ENCODE measurements at places on chromosomes 7 and 10.

DNA sequence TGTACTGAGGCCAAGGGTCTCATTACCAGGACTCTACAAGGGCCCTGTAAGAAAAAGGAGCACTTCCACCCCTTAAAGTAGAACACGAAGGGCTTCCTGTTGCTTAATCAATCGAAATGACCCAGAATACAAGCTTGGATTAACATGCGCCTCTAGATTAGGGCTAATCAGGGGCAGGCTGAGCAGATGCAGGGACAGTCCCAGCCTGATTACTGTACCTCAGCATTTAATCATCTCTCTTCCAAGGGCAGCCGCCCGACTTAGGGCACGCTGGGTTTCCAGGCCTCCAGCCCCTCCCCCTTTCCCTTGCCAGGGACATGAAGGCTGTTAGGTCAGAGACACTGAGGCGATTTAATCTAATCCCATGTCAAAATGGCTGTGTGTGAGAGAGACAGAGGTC lies 138.6 kb downstream of the NRF1 start:
- DNase-seq = no peak

- no peak for DNase-seq
These were observed 130.4 kb downstream of the KIAA1217 start for GRCh38 chr10:24339387-24339786.

GRCh38 chr7:48150086-48150485 lies 21.2 kb upstream of the ABCA13 start:
- DNase-seq = no peak

GRCh38 chr7:37187179-37187578 lies 261.5 kb downstream of the ELMO1 start:
- DNase-seq = no peak

DNA sequence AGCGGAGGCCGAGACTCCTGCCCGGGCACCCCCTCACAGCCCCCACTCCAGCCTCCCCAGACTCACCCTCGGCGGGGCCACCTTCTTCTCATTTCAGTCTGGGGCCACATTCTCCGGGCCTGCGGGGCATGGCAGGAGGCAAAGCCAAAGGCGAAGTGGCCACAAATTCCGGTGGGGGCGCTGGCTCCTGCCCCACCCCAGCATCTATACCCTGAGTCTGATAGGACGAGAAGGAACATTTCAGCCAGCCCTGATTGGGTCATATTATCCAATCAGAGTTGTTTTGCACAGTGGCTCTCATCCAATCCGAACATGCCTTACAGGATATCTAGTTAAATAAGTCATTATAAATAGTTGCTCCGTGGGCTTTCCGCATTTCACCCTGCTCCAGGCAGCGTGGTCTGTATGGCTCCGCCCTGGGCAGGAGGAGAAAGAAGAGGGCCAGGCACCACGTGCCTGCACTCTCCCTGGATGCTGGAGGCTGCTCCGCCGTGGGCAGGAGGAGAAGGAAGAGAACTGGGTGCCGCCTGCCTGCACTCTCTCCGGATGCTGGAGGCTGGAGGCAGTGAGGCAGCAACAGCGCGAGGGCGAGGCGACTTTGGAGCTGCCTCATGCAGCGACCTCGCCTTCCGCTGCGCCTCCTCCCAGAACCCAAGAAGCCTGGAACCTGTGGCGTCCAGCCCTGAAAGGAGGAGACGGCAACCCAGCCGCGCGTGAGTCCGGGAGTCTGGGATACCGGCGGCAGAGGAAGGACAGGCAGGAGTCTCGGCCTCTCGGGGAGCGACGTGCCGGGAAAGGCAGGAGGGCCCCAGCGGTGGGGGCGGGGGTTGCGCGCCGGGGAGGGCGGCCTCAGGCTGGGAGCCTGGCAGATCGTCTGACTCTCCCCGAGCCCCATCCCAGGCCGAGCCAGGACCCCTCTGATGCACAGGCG lies 162.9 kb downstream of the ZNF33B start:
- peak; percentile 34 for DNase-seq

DNA sequence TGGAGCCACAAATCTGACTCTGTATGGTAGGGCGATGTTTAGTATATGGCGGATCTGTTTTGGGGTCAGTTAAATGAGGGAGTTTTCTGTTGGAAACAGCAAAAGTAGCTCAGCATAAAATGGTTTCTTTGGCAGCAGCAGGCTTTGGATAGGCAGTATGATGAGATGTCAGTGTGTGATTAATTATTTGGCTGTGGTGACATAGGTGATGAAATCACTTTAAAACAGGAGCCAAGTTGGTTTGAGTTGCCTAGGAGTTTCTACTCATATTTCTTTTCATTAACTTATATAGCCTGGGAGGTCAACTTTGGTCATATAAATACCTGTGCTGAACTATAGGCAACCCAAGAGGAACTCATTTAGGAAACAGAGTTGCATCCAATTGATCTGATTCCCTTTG lies 291.2 kb downstream of the LRMDA start:
- no peak for DNase-seq

DNA sequence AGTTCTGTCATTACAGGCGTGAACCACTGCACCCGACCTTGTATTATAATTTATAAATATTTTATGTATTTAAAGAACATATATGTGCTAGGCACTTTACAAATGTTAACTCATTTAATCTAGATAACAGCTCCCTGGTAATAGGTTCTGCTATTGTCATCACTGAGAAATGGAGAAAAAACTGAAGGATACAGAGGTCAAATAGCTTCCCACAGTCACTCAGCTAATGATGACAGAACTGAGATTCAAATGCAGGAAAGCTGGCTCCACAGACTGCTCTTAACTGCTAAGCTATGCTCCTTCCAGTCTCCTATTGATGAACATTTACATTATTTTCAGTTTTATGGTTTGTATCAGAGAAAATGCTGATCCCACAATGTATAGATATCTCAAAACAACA lies 28.9 kb downstream of the NXPH1 start:
- DNase-seq = no peak

GRCh38 chr7:130939321-130940095 lies 205.5 kb upstream of the KLF14 start:
- DNase-seq = peak; percentile 56

- DNase-seq = no peak
These were observed 21.7 kb upstream of the MNX1 start for GRCh38 chr7:157032128-157032527.

GRCh38 chr7:7433811-7434210 lies 101.9 kb downstream of the COL28A1 start:
- peak; percentile 32 for DNase-seq

DNA sequence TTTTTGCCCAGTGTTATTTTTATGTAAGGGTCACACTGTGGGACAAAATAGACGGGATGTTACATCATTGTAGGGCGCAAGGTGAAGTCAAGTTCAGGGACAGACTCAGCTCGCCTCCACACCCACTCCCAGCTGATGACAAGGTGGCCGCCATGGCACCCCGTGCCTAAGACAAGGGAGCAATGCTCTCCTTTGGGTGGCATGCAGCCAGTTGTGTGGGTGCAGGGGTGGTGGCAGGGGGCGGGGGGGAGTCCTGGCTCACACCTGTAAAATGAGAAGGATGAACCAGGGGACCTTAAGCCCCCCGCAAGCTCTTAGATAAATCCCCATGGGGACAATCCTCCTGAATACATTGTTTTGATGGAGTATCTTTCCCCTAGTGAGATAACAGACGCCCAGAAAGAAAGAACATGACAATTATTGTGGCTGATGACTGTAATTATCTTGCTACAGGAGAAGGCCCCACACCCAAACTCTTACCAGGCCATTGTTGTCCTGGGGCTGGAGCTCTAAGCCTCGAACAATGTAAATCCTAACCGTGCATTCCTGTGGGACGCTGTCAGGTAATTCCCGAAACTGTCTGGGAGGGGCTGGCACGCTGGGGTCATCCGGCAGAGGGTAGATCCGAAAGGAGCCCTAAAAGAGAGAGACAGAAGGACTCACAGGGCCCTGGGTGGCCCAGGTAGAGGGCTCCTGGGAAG lies 148.7 kb downstream of the MYOF start:
- no peak for DNase-seq

- peak; percentile 80 for DNase-seq
These were observed 93.9 kb downstream of the CCDC3 start for GRCh38 chr10:12907656-12908055.

DNA sequence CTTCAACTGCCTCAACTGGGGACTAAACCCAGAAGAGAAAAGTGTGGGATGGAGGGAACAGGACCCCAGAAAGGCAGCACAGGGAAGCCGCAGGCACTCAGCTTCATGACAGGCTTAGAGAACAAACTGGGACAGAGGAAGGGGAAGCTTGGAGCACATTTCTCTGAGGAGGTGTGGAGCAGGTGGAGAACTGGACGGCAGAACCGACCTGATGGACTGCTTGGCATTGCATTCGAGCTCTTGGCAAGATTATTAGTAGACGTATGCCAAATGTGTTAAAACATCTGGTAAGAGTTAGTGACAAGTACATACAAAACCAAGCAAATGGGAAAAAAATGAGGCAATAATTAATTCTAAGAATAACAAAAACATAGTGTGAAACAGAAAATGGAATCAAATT lies 335.7 kb downstream of the SFMBT2 start:
- DNase-seq = no peak

DNA sequence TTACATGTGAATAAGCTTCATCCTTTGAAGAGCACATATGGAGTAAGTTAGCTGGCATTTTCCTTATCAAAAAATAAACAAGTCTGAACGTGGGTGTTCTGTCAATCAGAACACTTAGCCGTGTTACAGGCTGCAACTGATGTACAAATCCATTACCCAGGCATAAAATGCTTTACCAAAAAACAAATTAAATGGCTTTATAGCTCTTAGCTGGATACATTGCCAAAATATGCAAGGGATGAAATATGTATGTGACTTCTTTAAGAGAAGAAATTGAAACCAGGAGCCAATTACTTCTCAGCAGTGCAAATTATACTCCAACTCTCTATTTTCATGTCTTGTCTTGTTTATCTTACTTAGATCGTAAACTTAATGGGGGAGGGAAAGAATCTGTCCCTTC lies 214.8 kb downstream of the DGKB start:
- DNase-seq = peak; percentile 67

DNA sequence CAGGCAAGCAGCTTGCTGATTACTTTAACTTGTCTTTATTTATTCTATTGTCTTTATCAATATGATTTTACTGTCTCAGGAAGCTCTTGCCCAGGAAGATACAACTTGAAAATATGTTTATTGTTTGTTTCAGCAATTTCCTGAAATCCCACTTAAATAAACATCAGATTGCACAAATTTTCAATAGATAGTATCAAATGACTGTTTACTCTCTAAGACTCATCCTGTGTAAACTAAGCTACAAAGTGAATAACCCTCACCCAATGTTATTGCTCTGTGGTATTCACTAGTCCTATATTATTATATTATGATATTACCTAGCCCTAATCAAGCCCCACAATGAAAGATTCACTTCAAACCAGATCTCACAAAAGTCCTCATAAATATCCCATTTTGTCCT lies 130.4 kb upstream of the HPS1 start:
- no peak for DNase-seq

DNA sequence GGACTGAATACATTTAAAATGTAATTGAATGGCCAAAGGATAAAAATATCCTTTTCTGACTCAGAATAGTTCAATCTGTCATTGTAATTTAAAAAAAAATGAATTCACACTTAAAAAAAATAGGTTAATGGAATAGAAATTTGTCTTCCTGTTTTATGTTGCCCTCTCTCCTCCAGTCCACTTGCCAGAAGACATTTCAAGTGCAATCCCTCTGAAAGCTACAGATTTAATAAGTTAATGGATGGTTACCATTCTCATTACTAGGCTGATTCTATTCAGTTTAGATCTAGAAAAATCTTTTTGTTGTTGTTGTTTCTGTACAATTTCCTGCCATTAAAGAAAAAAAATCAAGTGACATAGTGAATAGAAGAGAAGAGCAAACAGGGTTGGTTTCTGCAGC lies 142.9 kb downstream of the SKAP2 start:
- DNase-seq = no peak

- no peak for DNase-seq
These were observed 946.3 kb upstream of the GHITM start for GRCh38 chr10:83193026-83193425.

GRCh38 chr10:94315975-94316464 lies 46.7 kb downstream of the NOC3L start:
- peak; percentile 94 for DNase-seq

GRCh38 chr10:76509446-76509845 lies 1078.0 kb downstream of the LRMDA start:
- peak; percentile 16 for DNase-seq

DNA sequence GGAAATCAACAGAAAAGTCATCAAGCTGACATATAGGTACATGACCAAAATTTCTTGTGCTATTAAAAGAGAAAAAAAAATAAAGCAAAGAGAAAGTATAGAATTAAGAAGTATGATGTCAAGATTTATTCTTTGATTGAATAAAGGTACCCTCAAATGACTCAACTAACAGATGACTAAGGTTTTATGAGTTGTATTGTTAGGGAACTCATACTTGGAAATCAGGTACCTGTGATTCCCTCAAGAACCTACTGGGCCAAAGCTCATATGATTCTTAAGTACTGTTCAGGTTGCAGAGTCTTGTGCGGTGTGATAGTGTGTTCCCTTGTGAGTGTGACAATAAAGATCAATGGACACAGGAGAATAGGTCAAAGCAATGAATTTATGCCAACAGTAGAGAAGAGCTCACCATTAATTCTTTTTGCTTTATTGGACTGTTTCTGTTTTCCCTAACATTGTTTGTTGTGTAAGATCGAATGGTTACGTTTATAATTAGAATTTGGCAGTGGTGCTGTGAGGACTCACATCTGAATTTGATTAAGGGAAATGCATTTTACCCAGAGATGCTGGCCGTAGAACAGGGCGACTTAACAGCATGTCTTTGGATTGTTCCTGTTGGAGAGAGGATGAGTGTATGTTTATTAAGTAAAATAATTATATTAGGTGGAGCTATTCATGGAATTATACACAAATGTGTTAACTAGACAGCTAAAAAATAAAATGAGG lies 293.2 kb upstream of the SEMA3D start:
- DNase-seq = no peak

GRCh38 chr10:49359349-49360270 lies 36.3 kb downstream of the DRGX start:
- peak; percentile 85 for DNase-seq

DNA sequence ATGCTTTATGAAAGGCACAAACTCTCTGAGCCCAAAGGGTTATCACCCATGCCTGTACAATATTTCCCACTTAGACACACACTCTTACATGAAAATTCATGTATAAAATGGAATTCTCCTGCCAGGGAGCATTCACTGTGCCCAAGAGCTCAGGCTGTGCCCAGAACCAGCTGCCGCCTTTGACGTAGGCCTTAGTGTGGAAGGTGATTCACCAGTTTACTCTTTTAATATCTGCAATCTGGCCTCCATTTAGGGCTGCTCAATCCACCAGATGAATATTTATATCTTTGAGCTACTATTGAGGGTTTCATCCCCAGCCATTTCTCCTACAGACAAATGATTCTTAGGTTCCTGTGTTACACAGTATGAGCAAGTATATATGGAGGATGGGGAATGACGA lies 849.7 kb downstream of the CNTNAP2 start:
- DNase-seq = no peak

GRCh38 chr7:19665399-19666008 lies 43.3 kb downstream of the POLR1F start:
- DNase-seq = peak; percentile 70

DNA sequence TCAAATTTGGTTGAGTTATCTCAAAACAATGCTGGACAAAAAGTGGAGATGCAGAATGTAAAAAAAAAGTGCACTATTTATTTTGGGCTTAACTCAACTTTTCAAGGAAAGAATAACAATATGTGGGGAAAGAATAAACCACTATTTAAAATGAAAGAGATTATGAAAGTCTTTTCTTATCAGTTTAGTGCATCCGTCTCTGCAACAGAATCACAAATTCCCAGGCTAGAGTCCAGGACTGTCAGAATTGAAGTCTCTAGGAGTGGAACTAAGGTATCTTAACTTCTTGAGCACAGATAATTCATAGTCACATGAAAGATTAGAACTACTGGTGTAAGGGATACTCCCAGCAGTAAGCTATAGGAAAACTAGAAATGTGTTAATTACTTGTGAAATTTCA lies 1200.3 kb upstream of the LRRN3 start:
- peak; percentile 23 for DNase-seq

All from choroid plexus epithelial cell (primary cell).